ENCODE measurements at places on chromosomes 16 and 17.

GRCh38 chr17:66432411-66432957, 130.1 kb downstream of the PRKCA start:
- no peak for DNase-seq

DNA sequence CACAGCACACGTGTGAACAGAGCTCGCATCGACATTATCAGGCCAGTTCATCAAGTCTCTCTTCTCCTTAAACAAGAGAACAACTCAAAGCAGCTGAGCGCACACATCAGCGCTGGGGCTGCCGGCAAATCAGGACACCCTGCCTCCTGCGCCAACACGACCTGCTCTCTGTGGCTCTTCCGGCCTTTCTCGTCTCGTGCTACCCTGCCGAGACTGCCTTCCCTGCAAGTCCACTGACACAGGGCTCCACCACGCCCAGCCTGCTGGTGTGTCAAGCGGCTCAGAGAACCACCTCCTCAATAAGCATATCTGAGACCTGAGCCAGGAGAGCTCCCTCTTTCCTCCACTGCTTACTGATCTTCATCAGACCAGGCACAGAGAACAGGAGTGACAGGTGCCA, 96.9 kb downstream of the ZNF778 start:
- DNase-seq: peak; percentile 60

DNA sequence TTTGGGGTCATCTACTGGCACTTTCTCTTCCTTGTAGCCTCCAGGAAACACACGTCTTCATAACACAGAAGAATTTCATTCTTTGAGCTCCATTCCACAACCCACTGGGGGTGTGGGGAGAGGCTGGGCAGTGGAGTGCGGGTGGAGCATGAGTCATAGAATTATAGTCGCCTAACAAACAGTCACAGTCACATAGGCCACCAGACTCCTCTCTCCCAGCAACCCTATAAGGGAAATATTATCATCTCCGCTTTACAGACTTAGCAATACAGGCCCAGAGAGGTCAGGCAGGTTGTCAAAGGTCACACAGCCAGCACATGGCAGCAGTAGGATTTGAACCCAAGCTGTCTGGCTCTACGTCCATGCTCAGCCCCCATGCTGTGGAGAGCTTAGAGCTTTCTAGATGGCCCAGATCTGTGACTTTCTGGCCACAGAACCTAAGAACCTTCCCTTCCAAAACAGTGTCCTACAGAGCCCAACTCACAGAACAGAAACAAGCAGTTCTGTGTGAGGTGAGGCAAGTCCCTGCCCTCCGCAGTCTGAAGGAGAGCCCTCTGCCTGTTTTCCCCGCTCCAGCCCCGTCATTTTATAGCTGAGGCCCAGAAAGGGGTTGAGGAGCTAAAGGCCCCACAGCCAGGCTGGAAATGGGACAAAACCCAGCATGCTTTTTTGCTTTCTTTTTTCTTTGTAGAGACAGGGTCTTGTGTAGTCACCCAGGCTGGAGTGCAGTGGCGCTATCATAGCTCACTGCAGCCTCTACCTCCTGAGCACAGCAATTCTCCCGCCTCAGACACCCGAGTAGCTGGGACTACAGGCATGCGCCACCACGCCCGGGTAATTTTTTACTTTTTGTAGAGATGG, 10.7 kb upstream of the LITAF start:
- peak; percentile 52 for DNase-seq

DNA sequence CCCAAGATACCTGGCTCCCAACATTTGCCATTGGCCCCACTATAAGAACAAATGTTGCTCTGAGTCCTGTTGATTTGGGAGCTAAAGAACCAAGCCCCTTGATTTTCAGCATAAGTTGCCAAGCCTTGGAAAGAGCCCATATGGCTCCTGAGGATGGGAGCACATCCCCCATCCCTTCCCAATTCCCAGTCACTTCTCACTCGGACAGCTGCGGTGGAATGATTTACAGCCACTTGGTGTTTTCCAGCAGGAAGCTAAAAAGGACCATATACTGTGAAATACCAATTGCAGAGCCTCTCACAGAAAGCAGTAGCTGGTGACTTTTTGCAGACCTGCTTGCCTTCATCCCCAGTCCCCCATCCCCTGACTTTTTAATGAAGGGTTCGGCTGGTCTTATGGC, 524.6 kb downstream of the GRIN2A start:
- DNase-seq: no peak

- no peak for DNase-seq
These were observed 5.1 kb upstream of the KLHL36 start for GRCh38 chr16:84643180-84643583.

DNA sequence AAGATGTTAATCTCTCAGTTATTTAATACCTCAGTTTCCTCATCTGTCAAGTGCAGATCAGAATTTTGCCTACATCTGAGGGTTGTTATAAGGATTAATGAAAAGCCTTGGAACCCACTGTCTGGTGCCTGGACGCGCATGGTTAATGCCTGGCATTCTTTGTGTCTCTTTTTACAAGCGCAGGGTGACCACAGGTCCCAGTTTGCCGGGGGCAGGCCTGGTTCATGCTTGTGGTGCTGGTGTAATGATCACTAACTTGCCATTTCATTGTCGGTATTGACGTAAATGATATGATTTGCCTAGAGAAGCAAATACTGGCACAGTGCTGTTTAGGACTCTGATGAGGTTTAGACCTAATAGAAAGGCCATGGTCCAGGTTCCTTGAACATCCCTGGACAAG, 23.1 kb downstream of the MRC2 start:
- DNase-seq: no peak

DNA sequence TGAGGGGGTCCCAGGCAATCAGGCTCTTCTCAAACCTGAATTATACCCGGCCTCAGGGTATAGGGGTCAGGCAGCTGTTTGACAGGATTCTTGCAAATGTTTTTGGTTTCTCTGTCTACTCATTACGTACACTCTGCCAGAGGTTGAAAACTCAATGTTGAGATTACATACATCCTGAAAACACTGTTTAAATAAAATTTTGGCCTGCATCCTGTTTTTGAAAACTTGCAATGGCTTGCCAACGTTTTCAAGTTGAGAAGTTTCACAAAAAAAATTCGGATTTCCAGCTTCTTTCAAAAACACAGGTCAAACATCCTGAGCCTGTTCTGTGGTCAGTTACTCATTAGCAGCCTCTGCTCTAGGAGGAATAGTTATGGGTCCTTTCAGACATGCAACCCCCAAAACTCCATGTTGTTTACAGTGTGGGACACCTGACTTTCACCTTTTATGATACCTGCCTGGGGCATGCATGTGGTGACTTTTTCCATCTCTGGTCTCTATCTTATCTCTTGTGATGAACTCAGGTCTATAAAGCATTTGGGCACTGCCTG, 577.8 kb downstream of the WWOX start:
- DNase-seq: no peak

DNA sequence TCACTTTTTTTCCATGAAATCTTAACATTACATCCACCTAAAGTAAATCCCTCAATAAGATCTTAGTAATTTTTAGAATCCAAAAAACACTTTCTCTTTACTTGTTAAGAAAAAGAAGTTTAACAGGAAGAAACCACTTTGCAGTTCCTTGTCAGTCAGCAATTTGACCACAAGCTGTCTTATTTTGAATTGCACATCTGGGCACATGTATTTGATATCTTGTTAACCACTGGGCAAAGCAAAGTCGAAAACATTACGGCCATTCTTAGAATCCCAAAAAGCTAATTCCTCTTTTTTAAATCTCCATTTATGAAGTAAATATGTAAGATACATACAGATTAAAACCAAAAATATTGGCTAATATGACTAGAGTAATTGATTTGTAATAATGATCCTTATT, 1.1 kb downstream of the ABCA10 start:
- no peak for DNase-seq

DNA sequence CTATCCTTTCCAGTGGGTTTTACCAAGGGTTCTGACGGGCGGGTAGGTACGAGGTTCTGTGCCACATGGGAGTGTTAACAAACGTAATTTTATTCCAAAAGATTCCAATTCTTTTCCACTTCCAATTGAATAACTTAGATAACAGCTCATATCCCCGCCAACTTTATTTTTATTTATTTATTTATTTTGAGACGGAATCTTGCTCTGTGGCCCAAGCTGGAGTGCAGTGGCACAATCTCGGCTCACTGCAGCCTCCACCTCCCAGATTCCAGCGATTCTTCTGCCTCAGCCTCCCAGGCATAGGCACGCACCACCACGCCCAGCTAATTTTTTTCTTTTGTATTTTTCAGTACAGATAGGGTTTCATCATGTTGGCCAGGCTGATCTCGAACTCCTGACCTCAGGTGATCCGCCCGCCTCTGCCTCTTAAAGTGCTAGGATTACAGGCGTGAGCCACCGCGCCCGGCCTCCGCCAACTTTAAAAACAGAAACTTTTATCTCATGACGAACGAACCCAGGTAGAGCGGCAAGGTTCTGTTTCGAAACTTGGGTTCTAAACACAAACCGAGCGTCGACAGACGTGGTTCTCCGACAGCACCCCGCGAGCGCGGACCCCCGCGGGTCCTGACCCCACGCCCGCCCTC, 613 bp downstream of the ECI1 start:
- DNase-seq: peak; percentile 63

- no peak for DNase-seq
These were observed 9.8 kb upstream of the MED9 start for GRCh38 chr17:17467016-17467415.

DNA sequence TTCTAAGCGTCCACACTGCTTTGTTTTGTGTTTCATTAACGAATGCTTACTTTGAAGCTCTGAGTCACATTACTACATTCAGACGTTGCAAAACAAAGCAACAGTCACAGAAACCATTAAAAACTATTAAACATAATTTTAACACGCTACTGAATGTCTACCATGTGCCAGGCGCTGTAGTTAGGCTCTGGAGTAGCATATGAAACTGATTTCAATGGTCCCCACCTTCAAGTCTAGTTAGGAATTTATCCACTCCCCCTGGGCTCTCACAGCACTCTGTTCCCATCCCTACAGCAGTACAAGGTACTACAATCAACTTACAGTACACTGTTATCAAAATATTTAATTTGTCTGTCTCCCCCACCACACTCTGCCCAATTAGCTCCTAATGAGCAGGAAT, 631 bp downstream of the UTP6 start:
- no peak for DNase-seq

DNA sequence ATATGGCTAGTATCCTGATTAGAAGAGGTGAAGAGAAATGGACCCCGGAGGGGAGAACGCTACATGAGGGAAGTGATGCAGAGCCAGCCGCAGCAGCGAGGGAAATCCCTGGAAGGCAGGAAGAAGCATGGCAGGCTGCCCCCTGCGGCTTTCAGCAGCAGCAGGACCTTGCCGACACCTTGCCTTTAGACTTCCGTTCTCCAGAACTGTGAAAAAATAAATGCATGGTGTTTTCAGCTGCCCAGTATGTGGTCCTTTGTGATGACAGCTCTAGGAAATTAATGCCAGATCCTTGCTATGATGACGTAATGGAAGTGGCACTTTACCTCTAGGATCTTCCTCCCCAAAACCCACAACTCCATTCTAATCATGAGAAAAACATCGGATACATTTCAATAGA, 9.7 kb upstream of the ZFP1 start:
- peak; percentile 31 for DNase-seq

GRCh38 chr16:48329138-48329537, 56.1 kb downstream of the SIAH1 start:
- DNase-seq: no peak

DNA sequence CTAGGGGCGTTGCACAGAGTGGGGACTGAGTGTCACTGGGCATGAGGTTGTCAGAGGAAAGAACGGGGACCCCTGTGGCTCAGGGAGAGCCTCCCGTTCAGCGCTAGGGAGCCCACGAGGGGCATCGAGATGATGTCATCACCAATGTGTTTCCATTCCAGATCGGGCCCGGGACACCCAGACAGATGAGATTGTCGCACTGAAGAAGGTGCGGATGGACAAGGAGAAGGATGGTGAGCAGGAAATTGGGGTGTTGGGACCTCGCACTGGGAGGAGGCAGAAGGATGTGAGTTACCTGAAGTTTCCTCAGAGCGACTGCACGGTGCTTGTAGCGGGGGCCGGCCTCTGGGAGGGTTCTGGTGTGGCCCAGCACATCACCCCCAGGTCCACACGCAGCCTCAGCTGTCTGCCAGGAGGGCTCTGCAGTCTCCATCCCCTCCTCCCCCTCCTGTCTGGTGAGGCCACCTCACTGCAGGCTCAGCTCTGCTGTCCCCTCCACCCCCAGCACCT, 4.0 kb downstream of the CDK10 start:
- DNase-seq: no peak

DNA sequence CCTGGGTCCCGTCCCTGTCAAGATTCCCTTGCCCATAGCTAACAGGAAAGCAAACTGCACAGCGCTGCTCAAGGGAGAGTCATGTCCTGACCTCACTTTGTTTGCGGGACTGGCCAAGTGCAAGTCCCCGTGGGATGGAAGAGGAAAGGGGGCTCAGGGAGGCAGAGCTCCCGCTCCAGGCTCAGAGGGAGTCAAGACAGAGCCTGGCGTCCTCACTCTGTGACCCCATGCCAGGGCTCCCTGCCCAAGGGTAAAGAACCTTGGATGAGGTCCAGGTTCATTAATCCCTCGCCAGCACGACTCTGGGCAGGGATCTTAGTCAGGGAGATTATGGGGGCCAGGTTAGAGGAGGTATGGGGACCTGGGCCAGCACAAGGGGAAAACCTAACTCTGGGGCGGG, 51.5 kb upstream of the CBX4 start:
- no peak for DNase-seq

GRCh38 chr16:5354645-5355044, 257.1 kb upstream of the EEF2KMT start:
- DNase-seq: no peak

GRCh38 chr16:88352261-88353200, 30.2 kb upstream of the ZNF469 start:
- no peak for DNase-seq

GRCh38 chr16:2715519-2715918, 4.5 kb downstream of the PRSS27 start:
- DNase-seq: peak; percentile 75

GRCh38 chr16:1642753-1643152, 30.6 kb downstream of the CRAMP1 start:
- DNase-seq: no peak

DNA sequence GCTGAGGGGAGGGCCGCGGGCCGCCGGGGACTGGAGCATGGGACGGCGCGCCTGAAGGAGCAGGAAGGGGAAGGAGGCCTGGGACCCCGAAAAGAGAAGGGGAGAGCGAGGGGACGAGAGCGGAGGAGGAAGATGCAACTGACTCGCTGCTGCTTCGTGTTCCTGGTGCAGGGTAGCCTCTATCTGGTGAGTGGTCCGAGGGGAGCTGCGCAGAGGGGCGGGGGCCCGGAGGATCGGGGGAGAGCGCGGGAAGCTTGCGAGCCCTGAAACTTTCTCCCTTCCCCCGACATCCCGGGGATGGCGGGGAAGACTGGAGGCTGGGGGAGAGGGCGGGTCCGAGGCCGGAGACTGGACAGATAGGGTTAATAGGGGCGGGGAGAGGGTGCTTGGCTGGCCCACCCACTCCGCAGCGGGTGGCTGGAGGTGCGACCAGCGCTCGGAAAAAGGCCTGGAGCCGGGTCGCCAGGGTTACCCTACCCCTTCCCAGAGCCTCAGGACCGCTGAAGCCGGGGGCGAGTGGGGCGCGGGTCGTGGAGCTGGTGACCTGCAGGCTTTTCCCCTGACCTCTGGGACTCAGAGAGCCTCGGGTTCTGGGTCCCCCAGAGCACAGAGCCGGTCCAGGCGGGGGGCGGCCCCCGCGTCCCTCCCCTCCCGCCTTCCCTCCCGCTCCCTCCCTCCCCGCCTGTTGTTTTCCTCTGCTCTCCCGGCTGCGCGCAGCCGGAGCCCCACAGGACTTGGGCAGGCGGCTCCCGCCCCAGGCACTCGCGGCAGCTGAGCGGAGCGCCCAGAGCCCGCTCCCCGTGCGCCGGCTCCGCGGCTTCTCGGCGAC, 631 bp downstream of the NXPH3 start:
- DNase-seq: no peak
